Inflammatory macrophage treated with lipopolysaccharide for 1 hour (primary cell): ENCODE measurements at places on chromosomes 1 and 21.

- no peak for DNase-seq
These were observed at the start of gene KCNA3 for GRCh38 chr1:110674337-110675059. KCNA3 (minus strand) TSS chr1:110674940; CDS start chr1:110674809, 131 bp downstream.

GRCh38 chr1:46004492-46004891 is 127.9 kb downstream of the PIK3R3 start:
- no peak for DNase-seq

GRCh38 chr1:158248118-158248517 is 6.1 kb upstream of the CD1A start:
- peak; percentile 73 for DNase-seq

DNA sequence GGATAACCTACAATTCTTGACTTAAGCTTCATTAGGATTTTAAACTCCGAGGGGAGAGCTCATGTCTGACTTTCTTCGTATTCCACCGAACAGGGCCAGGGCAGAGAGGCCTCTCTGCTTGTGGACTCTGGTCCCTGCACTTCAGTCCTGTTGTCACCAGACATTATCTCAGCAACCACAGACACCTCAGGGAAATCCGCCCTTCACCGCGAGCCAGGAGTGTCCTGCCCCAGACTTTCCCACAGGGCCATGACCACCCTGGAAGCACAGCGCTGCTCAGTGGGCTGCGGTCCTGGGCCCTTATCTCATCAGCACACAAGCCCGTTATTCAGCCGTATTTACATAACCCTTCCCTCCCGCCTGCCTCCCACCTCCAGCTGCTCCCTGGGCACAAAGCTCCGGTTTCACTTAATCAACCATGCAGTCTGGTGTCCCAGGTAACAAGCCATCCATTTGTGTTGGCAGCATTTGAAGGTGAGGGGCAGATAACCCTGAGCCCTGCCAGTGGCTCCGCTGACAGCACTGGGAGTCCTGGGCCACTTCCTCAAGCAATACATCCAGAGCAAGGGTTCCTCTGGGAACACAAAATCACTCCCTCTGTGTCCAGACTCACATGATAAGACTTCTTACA is 122.8 kb upstream of the RAB4A start:
- no peak for DNase-seq

- DNase-seq, result no peak
These were observed 3.8 kb upstream of the PADI3 start for GRCh38 chr1:17244821-17245740.

DNA sequence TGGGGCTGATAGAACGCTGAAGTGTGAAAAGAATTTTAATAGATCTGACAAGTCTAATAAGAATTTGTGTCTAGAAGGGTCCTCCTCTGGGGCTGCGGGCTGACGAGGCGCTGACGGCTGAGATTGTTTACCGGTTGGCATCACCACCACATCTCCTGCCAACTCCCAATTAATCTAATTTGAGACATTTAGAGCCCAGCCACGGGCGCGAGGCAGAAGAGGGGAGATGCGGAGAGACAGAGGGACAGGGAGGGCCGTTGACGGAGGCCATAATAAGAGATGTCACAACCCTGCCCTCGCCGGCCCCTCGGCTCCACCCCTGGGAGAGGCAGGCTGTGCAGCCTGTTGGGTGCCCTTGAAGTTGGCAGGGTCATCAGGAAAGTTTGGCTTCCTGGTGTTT is 109.3 kb downstream of the PAX7 start:
- no peak for DNase-seq

DNA sequence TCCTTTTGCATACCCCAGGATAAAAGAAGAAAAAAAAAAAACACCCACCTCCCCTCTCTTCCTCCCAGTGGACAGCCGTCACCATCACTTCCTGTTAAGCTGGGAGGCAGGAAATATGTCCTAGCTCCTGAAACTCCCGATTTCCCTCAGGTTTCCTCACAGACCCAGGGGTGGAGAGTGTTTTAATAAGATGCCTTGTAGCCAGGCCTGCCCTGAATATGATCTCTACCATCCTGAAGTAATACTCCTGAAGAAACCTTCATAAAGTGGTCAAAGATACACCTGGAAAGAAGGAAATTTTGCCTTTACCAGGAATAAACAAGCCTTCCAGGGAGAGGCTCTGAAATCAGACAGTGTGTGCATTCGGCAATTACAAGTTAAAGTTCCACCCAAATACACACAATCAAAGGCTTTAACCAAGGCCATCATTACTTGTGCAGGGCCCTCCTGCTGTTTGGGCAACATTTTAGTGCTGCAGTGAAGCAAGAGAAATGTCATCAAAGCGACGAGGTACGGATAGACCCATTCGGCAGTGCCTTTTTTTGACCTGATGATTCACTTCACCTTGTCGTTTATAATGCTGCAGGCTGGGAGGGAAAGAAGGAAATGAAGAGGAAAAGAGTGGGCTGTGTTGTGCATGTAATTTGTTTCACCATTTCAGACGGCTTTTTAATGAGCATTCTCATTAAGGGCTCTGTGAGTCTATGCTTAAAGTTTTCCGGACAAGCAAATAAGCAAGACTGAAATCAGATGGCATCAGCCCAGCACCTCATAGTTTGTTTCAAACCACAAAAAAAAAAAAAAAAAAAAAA is 41.0 kb upstream of the RASAL2 start:
- DNase-seq, result no peak

GRCh38 chr1:198165927-198166647 is 9.3 kb downstream of the NEK7 start:
- DNase-seq, result no peak

DNA sequence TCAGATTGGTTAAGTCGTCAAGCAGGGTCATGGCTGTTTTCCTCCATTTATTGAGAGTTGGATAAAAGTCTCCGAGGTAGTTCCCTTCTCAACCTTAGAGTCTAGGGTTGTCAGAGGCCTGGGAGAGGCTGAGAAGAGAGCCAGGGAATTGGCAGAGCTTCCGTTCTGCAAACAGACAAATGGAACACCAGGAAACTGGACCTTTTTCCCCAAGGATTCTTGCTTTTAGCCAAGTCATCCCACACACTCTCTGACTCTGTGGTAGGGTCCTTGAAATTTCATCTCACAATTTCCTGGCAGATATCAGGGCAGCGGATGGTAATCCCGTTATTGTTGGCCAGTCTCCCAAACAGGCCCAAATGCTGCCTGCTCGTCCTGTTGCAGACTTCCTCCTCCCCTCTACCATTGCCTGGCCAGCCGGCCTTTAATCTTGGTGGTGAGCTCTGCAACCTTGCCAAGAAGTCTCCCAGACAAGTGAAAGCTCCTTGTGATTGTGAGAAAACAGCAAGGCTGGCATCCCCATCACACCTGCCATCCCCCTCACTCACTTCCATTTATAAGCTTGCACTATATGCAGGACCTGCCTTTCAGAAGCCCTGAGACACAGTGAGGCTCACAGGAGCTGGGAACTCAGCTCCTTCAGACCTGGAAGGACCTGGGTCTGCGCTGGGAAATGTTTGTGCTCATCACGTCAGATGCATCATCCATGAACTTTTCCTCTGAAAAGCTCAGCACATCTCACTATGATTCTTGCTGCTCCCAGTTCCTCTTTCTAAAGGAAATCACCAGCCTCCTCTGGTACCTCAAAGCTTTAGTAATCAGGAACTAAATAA is 13.7 kb upstream of the SRP9 start:
- peak; percentile 30 for DNase-seq

DNA sequence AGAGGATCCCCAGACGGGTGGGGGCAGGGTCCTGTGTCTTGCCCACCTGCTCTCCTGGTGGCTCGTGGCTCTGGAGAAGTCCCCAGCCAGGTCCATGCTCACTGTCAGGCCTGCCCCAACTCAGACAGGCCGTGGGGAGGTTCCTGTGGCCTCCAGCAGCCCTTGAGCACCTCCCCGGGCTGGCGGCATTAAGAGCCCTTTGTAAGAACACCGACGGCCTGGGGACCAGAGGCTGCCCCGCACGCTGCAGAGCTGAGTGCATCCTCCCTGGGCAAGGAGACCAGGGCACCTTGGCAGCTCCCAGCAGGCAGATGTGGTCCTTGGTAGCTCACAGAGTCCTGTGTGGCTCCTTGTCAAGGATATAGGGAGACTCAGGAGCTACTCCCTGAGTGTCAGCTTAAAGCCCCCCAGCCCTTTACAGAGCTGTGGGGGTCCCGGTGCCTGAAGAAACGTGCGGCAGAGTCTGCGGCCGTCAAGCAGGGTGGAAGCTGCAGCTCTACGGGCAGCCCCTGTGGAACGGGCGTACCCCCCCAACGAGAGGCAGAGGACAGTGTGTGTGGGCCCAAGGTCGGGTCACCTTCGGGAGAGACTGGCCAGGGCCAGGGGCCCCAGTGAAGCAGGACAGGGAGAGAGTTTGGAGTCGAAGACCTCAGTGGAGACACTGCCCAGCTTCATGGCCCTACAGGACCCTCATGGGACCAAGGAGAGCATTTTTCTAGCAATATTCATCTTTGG is 118.6 kb downstream of the PRDM16 start:
- no peak for DNase-seq

- peak; percentile 14 for DNase-seq
These were observed 210.9 kb upstream of the GALNT2 start for GRCh38 chr1:229856009-229856650.

DNA sequence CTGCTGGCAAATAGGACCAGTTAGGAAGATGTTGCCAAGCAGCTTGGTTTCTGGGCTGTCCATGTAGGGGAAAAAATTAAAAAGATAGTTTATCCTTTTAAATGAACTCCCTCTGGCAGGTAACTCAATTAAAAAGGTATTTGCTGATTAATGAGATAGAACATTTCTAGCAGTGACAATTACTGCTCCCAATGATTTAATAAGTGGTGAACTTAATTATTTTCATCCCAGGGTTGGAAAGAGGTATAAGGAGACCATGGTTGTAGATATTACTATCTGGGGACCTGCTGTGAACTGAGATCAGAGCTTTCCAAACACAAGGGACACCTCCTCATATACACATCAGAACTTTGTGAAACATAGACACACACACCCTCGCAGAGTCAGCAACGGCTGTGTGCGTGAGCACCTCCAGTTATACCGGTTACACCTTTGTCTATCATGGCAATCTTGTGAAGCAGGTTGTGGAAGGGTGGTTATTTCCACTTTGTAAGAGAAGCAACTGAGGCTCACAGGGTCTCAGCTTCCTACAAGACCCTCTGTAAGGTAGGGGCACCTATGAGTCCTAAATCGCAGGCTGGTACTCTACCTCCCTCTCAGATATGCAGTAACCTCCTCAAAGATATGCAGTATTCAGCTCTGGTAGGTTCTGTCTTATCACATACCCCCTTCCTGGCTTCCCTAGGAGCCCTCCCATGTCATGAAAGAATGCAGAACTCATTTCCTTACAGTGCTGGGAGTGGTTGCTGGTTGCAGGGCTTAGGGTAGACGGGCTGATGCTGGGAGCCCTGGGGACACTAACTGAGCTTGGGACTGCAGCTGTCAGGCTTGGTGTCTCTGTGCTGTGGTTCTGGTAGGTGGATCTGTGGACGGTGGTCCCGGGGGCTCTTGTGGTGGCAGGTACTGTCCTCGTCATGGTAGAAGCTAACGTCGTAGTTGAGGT is 18.5 kb upstream of the MAGOH start:
- no peak for DNase-seq

GRCh38 chr1:54352755-54353154 is 53.4 kb downstream of the SSBP3 start:
- no peak for DNase-seq

- DNase-seq, result peak; percentile 60
These were observed 22.9 kb upstream of the NDC1 start for GRCh38 chr1:53860967-53861411.

GRCh38 chr1:84961316-84961715 is 35.6 kb downstream of the MCOLN2 start:
- no peak for DNase-seq

DNA sequence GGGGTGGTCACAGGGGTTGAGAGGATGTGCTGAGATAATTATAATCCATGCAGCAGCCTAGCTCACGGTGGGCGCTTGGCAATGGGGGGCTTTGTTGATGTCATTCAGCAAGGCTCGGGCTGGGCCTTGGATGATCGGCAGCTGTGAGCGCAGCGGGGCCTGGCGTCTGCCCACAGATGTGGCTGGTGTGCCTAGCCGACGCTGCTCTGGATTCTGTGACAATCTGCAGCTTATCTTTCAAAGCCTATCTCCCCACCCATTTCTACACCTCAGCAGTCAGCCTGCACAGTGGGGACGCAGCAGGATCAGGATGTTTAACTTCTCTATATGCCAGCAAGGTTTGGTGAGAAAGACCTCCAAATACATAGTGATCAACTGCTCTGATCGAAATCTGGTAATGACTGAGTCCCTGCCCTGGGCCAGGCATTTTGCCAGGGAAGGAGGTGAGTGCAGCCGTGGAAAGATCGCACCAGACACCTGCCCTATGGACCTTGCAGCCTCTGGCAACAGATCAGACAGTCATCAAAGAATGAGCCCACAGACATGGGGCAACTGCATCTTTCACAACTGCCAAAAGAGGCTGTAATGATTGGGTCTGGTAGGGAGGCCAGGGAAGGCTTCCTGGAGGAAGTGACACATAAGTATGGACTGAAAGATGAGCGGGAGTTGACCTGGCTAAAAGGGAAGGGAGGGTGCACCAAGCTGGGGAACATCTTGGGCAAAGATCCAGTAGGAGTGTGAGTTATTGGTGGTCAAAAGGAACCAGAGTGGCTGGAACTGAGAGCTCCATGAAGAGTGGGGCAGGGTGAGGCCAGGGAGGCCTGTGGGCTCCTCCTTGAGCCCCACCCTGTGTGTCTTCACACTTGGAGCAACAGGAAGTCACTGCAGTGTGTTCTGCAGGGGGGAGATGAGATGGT is 35.3 kb downstream of the EPHB2 start:
- DNase-seq, result peak; percentile 81

GRCh38 chr1:156106624-156107488 is 7.7 kb upstream of the LMNA start:
- no peak for DNase-seq

DNA sequence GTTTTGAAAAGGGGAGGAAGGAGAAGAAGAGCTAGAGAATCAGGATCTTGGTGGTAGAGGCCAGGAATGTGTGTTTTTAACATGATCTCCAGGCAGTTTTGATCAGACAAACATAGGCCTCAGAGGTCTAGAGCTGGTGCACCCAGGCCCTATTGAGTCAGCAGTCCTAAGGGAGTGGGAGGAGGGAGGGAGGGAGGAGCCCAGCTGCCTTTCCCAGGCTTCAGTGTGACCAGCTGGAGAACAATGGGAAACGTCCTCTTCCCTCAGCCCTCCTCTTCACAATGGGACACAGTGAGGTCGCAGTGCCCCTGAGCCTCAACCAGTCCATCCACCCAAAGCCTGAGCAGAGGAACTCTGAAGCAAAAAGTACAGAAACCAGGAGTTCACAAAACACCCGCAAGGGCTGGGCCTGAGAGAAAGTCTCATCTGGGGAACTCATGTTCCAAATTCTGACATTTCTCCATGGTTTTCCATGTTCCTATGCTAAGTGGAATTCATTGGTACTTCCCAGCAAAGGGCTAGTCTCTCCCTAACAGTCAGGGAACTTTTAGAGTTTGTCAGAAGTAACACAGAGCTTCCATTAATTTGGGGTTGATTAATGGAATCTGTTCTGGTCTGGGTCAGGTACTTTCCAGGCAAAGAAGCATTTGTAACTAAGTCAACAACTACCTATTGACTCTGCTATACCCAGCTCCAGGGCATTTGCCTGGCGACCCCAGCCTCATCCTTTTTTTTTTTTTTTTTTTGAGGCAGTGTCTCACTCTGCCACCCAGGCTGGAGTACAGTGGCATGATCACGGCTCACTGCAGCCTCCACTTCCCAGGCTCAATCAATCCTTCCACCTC is 37.5 kb downstream of the ELAPOR1 start:
- DNase-seq, result peak; percentile 38

DNA sequence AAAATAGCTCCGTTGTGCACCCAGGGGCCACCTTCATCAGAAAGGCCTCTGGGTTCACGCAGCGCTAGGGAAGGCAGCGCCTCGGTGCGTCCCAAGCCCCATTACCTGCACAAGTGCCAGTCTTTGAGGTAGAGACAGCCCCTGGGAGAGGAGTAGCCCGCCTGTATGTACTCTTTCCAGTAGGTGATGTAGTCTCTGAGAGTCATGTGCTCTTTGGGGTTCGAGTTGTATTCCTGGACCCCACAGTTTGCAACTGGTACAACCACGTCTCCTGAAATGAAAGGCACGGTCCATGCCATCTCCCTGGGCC is 601 bp downstream of the JMJD4 start:
- DNase-seq, result no peak
